D721Med (cell line): ENCODE measurements at places on chromosomes 5 and 9.

GRCh38 chr5:103216137-103216536, 42.4 kb upstream of the MACIR start:
- no peak for DNase-seq

DNA sequence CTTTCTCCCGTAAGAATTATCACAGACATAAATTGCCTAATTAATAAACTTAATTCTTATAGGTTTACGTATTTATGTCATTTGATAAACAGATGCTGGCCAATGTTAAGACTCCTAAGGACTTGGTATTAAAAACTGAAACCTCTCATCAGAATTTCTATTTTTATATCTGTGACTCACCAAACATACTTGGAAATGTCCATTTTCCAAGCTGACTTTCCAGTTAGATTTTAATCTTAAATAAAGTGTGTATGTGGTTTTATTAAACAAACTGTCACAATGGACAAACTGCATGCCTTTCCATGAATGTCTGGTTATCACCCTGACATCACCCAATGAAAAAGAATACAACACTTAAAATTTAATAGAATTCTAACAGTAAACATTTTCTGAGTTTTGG, 12.6 kb upstream of the COL23A1 start:
- DNase-seq: no peak

GRCh38 chr9:134602547-134603362, 38.8 kb upstream of the COL5A1 start:
- DNase-seq: no peak

DNA sequence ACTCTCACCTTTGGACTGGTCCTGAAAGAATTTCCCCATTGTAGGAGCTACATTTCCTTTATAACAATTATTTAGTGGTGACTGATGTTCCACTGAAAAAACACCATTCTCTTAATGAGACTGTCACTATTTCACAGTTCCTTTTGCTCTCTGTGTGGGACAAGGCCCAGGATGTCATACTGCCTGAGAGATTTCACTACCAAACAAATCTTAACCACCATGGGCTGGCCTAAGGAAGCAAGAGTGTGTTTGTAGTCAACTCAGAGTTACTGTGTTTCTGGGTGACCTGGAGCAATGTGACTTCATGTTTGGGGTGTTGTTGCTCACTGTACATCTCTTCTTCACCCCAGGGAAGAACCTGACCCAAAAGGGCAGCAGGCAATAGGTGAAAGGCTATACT, 50.1 kb upstream of the ZNF608 start:
- DNase-seq: no peak

DNA sequence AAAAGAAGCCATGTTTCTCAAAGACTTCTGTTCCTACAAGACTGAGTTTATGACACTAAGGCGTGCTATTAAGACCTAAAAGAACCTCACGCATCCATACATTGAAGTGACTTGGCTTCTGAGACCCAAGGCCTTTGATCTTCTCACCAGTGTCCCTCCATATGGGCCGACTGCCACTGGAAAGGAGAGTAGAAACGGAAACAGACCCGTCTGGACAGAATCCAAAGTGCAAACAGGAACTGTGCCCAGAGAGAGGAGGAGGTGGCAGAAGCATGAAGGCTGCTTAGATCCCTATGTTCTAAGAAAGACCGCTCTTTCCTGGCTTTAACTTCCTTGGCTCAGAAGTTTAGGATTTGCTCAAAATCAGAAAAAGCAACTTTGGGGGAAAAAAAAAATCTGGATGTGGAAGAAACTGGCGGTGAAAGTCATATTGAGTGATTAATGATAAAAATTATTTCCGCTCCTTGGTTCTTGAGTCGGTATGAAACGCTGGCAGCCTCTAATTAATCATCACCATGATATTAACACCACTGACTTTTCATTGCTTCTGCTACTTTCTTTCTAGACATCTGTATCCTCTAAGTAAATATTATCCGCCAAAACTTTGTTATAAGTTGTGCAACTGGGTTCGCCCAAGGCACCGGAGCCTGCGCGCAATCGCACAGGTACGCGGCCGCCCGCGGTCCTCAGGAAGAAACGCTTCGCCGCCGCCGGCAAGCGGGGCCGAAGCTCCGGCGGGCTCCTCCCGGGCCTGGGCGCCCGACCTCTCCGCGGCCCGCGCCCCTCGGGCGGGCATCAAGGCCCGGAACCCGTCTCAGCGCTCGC, 726 bp downstream of the DAP start:
- no peak for DNase-seq

DNA sequence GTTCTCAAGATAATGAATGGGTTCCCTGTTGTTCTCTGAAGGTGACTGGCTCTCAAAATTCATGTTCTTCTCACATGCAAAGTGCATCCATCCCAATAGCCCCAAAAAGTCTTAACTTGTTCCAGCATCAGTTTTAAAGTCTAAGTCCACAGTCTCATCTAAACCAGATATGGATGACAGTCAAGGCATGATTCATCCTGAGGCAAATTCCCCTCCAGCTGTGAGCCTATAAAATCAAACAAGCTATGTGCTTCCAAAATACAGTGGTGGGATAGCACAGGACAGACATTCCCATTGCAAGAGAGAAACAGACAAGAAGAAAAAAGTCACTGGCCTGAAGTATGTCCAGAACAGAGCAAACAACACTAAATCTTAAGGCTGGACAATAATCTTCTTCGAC, 25.4 kb downstream of the FBXO10 start:
- DNase-seq: no peak

DNA sequence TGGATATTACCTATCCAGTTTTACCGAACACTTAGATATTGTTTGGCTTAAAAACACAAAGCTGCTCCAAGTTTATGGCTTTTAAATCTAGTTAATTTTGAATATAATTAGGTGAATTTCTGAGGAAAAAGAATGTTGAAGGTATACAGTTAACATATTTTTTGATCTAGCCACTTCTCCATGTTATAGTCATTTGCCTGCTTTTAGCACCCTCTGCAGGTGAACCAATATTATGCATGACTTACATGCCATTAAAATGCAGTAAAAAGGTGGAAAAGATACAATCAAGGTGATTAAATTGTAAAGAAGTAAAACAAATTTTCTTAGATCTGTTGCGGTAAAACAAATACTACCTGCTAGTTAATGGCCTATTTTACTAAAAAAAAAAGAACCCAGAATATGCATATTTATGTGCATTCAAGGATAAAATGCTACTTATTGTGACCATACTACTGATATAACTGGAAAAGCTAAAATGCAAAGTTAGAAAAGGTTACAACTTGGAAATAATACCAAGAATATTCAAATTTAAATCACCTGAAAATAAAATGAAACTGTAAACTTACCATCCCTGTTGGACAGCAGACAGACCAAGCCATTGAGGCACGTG, 132.1 kb downstream of the AP3B1 start:
- DNase-seq: no peak

DNA sequence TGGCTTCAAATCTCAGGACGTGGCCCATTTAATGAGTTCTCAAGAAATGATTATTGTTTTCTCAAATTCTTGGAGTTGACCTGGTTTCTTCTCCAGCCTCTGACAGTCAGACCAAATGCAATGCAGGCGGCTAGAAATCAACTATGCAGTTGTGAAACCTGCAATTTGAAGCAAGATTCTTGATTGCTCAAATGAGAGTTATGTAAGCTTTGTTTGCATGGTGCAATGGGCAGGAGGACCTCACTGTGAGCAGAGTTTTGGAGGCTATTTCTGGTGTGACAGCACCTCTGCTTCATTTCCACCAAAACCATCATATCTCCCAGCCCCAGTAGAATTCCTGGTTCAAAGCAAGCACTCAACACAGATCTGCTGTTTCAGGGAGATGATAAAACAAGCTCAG, 500.0 kb upstream of the KLF4 start:
- DNase-seq: no peak

GRCh38 chr5:1751864-1752822, 47.5 kb downstream of the MRPL36 start:
- no peak for DNase-seq

- no peak for DNase-seq
Measured at GRCh38 chr5:124929000-124929399, 182.6 kb upstream of the ZNF608 start.

DNA sequence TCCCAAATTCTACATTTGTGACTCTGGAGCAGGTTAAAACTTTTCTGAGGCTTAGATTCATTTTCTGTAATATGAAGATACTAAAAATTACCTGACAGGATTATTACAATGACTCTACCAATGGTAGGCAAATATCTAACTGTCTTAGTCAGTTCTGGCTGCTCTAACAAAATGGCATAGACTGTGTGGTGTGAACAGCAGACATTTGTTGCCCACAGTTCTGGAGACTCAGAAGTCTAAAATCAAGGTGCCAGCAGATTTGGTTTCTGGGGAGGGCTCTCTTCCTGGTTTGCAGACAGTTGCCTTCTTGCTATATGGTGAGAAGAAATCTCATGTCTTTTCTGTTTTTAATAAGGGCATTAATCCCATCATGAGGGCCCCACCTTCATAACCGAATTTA, 245.1 kb downstream of the MAST4 start:
- no peak for DNase-seq

- no peak for DNase-seq
Measured at GRCh38 chr5:142474431-142475094, 149.7 kb upstream of the SPRY4 start.

- DNase-seq: no peak
Measured at GRCh38 chr5:172010278-172010677, 3.8 kb upstream of the FBXW11 start.

DNA sequence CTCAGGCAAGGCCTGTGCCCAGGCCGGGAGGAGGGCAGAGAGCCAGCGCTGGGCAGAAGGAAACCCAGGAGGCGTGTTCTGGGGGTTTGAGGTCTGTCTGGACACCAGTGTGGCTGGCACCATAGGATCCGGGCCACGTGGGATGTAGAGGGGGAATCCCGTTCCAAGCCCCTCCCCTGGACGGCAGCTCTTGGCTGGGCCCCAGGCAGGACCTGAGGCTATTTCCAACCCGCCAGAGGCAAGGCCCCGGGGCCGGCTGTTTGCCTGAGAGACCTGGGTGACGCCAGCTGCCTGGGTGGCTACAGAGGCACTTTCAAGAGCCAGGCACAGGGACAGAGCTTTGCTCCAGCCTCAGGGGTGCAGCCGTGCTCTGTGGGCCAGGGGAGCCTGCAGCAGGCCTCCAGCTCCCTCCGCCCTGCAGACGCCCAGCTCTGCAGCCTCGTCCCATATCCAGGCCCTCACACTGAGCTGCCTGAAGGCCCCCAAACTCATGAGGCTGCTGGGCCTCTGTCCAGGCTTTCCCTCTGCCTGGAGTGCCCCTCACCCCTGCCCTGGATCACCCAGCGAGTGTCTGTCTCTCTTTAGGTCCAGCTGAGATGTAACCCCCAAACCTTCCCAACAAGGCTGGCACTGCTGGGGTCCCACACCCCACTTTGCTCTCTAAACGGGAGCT, 56.6 kb upstream of the EGFL7 start:
- DNase-seq: no peak

GRCh38 chr5:123537256-123537655, 25.3 kb downstream of the CSNK1G3 start:
- DNase-seq: no peak
